ENCODE measurements at places on chromosomes 6 and 20. TPM values are rescaled to one million over a fixed set of nuclear protein-coding genes. Genes with fewer than 3 reads are reported as not detected.

- H3K36me3 ChIP-seq: no peaks in the 10 kb centered on the region
- no peaks in the 10 kb centered on the region for H3K27me3 ChIP-seq
- no peak overlapping the region for H3K4me3 ChIP-seq
Measured at GRCh38 chr6:164753517-164753916, 555.9 kb downstream of the C6orf118 start.

GRCh38 chr20:25072226-25072811 is 9.6 kb downstream of the VSX1 start:
- H3K27ac ChIP-seq: no peak overlapping the region
- no peaks in the 10 kb centered on the region for H3K27me3 ChIP-seq
- DNase-seq: no peak
- peaks cover 9% of the 10 kb centered on the region for H3K4me1 ChIP-seq
- H3K4me3 ChIP-seq: no peak overlapping the region

GRCh38 chr6:104325341-104326172 is 534.2 kb downstream of the HACE1 start:
- no peaks in the 10 kb centered on the region for H3K36me3 ChIP-seq
- no peaks in the 10 kb centered on the region for H3K4me1 ChIP-seq
- DNase-seq: peak; percentile 31
- H3K27me3 ChIP-seq: no peaks in the 10 kb centered on the region
- no peak overlapping the region for H3K27ac ChIP-seq

DNA sequence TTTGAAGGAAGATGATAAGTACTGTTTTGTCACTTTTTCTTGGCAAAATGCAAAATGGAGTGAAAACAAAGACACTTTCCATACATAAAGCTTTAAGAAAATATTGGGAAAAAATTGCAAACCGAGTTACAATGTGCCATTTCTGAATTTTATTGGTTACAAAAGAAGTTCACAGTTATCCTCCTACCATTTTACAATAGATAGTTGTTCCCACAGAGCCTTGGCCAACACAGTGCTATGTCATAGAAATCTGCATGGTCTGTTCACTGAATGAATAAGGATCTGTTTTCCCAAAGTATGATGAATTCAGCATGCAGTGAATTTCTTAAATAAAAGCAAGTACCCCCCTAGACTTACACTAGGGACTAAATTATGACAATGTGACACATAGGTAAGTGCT is 268.2 kb upstream of the POU3F2 start:
- H3K4me3 ChIP-seq: no peak overlapping the region
- no peak for DNase-seq

DNA sequence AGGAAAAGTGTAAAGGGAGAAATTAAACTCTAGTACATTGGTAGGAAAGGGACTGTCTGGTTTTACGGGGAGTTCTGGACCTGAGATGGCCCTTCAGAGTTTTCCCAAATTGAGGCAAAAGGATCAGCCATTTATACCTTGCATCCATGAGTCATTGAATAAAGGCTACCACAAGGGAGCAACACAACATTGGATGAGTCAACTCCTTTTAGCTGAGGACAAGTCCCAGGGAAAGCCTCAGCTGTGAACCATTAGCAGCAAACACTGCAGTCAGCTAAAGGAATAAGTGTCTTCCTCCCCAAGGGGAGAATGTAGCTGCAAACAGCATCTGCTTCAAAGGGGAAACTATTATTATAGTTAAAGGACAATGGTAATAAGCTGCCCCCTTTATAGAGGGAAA is 468.7 kb upstream of the ID4 start:
- H3K36me3 ChIP-seq: no peaks in the 10 kb centered on the region
- no peak for DNase-seq
- no peaks in the 10 kb centered on the region for H3K27me3 ChIP-seq
- no peak overlapping the region for H3K27ac ChIP-seq

DNA sequence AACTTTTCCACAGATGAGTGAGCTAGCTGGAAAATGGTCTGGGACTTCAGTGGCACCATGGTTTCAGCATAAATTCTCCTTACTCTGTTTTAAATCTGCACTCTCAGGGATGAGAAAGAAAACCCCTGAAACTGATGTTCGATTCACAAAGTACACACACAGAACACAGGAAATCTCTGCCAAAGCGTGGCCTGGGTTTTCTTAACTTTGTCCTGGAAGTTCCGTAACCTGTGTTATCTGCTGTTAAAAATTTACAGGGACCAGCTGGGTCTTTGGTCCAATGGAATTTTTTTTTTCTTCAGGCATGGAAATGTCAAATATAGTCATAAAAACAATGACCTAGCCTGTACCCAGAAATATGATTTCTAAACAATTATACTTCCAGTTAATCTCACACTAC is 7.3 kb downstream of the SCML4 start:
- H3K27ac ChIP-seq: peak overlapping the region; percentile 87
- no peaks in the 10 kb centered on the region for H3K27me3 ChIP-seq
- no peak overlapping the region for H3K4me3 ChIP-seq
- peaks cover 82% of the 10 kb centered on the region for H3K4me1 ChIP-seq

GRCh38 chr6:38968702-38969149 is 79.9 kb upstream of the GLP1R start:
- H3K4me1 ChIP-seq: no peaks in the 10 kb centered on the region
- no peaks in the 10 kb centered on the region for H3K27me3 ChIP-seq
- no peak overlapping the region for H3K27ac ChIP-seq
- DNase-seq: no peak

GRCh38 chr20:35144694-35145093 is 2.4 kb downstream of the EDEM2 start:
- H3K36me3 ChIP-seq: peaks cover 5% of the 10 kb centered on the region
- H3K4me3 ChIP-seq: no peak overlapping the region
- no peak overlapping the region for H3K27ac ChIP-seq
- H3K27me3 ChIP-seq: no peaks in the 10 kb centered on the region
- no peak for DNase-seq
- peaks cover 25% of the 10 kb centered on the region for H3K4me1 ChIP-seq

GRCh38 chr6:12266571-12266970 is 23.6 kb upstream of the EDN1 start:
- no peaks in the 10 kb centered on the region for H3K4me1 ChIP-seq
- no peak overlapping the region for H3K4me3 ChIP-seq
- no peaks in the 10 kb centered on the region for H3K27me3 ChIP-seq
- H3K27ac ChIP-seq: no peak overlapping the region
- no peak for DNase-seq

DNA sequence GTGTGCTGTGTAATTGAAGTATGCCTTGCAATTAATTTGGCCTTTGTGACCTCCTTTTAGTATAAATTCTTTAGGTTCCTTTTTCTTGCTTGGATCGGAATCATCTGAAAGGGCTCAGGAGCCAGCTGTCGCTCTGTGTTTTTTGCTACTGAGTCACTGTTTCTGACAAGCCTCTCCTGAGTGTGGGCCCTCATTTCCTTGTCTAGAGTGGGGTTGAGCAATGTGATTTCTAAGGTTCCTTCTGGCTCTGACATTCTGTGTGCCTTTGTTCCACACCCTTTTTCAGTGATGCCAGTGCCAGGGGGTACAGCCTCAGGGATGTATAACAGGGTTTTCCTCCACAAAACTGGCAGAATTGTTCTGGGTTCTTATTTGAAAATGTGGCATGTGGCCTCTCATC is 26.5 kb downstream of the DAAM2 start:
- no peak overlapping the region for H3K4me3 ChIP-seq
- no peaks in the 10 kb centered on the region for H3K27me3 ChIP-seq
- peak; percentile 44 for DNase-seq
- H3K36me3 ChIP-seq: no peaks in the 10 kb centered on the region

GRCh38 chr20:36633285-36633772 is 12.7 kb downstream of the SLA2 start:
- no peak overlapping the region for H3K27ac ChIP-seq
- DNase-seq: no peak
- no peaks in the 10 kb centered on the region for H3K36me3 ChIP-seq
- no peaks in the 10 kb centered on the region for H3K27me3 ChIP-seq
- no peak overlapping the region for H3K4me3 ChIP-seq

GRCh38 chr6:113763876-113764275 is 93.3 kb upstream of the MARCKS start:
- no peak overlapping the region for H3K4me3 ChIP-seq
- H3K4me1 ChIP-seq: no peaks in the 10 kb centered on the region
- DNase-seq: no peak
- no peak overlapping the region for H3K27ac ChIP-seq
- H3K27me3 ChIP-seq: no peaks in the 10 kb centered on the region

- H3K27me3 ChIP-seq: no peaks in the 10 kb centered on the region
- H3K27ac ChIP-seq: no peak overlapping the region
- no peak for DNase-seq
- H3K4me3 ChIP-seq: no peak overlapping the region
- H3K36me3 ChIP-seq: no peaks in the 10 kb centered on the region
Measured at GRCh38 chr6:125766641-125767040, 17.2 kb downstream of the HEY2 start.

DNA sequence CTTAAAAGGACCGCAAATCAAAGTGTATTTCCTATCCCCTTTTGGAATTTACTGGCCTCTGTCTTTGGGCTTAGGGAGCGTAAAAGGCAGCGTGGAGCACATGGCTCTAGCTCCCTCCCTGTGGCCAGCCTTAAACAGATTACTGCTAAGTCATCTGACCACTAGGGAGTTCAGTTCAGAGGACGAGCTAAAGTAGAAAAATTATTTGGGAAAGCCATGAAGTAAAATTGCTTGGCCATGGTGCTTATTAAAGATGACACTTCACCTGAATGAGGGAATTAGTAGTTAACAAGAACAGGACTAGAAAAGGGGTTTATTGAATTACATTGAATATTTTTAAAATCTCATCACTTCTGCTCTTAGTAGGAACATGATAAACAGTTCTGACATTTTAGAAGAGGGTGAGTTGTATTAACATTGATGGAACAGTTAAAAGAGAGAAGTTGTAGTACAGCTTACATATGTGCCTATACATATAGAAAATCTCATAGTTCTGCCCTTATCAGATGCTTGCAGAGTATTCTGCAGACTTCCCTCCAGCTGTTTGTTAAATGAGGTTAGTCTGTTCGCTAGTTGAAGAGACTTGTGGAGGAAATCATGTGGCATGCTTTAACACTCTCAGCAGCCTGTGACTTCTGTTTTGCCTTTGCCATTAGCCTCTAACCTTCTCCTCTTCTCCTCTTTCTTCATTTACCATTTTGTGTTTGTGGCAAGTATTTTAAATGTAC is 31.2 kb upstream of the MAPK13 start:
- no peak overlapping the region for H3K27ac ChIP-seq
- DNase-seq: no peak
- no peak overlapping the region for H3K4me3 ChIP-seq
- no peaks in the 10 kb centered on the region for H3K36me3 ChIP-seq
- peaks cover 15% of the 10 kb centered on the region for H3K4me1 ChIP-seq

DNA sequence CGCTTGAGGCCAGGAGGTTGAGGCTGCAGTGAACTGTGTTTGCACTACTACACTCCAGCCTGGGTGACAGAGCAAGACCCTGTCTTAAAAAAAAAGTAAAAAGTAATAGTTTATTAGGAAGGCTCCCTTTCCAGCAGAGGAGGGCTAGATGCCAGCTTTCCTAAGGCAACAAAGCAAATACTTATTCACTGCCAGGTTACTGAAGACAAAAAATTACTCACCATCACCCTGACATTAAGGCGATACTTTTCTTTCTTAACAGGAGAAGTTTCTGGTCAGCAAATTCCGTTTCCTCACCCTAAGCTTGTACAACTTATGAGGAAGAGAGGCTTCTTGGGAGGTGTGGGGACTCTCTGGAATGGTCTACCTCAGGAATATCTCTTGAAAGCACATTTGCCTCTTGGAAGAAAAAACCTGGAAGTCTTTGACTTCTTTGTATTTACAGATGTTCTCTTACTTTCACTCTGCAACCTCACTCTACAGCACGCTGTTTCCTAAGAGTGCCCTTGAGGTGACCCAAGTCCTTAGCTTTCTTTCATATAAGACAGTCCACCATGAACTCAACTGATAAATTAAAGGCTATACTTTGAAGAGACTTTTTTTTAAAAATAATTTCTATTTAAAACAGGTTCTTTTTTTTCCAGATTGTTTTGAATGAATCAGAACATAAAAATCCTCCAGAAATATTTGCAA is 52.9 kb upstream of the TRAF3IP2 start:
- no peak for DNase-seq
- peaks cover 11% of the 10 kb centered on the region for H3K4me1 ChIP-seq
- H3K27ac ChIP-seq: no peak overlapping the region
- no peak overlapping the region for H3K4me3 ChIP-seq

- no peaks in the 10 kb centered on the region for H3K27me3 ChIP-seq
- H3K36me3 ChIP-seq: no peaks in the 10 kb centered on the region
- H3K4me3 ChIP-seq: no peak overlapping the region
- DNase-seq: no peak
- H3K27ac ChIP-seq: peak overlapping the region; percentile 88
- H3K4me1 ChIP-seq: peaks cover 16% of the 10 kb centered on the region
Measured at GRCh38 chr20:1809131-1809572, 86.1 kb upstream of the SIRPA start.

ELOVL4 gene
- 0.52 TPM for total RNA-seq

ZNFX1 gene
- 17.4 TPM for total RNA-seq

AGER gene
- 4.9 TPM for total RNA-seq

BTNL2 gene
- not detected for total RNA-seq

COL9A1 gene
- not detected for total RNA-seq

ARHGAP40 gene
- total RNA-seq: not detected

ASIP gene
- not detected for total RNA-seq

SLC22A16 gene
- not detected for total RNA-seq

SAMD10 gene
- total RNA-seq: 7.6 TPM

TULP1 gene
- total RNA-seq: not detected

ENPP3 gene
- total RNA-seq: 0.26 TPM

Measured in body of pancreas (tissue), 4 donors.